Hepatocyte (in vitro differentiated cells): ENCODE measurements at places on chromosomes 6 and 20. TPM values are rescaled to one million over a fixed set of nuclear protein-coding genes. Genes with fewer than 3 reads are reported as not detected.

The TNF gene
- 0.63 TPM in 1 of 2 replicates, not detected in the other for total RNA-seq

DNA sequence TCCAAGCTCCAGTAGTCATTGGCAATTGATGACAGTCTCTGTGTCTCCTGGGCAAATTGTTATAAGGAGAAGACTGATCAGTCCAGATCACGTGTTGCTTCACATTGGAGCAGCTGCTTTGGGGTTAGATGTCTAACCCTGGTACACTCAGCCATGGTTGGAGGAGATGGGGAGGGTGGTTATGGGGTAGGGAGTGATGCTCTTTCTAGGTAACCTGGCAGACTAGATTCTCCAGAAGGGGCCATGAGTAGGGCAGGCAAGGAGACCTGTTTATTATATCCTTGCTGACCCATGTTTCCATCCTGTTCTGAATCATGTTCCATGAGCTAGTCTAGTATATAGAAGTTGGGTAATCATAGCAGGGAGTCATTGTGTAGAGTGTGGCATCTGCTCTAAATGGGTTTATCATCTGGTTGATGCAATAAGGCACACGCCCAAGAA is 50.8 kb upstream of the BACH2 start:
- no peak overlapping the region for H3K27ac ChIP-seq
- no peak for DNase-seq
- no peak overlapping the region for H3K4me3 ChIP-seq
- no peaks in the 10 kb centered on the region for H3K4me1 ChIP-seq

GRCh38 chr20:17617212-17617867 is 47.5 kb downstream of the DSTN start:
- DNase-seq, result peak; percentile 58
- peak overlapping the region; percentile 12 for H3K27ac ChIP-seq
- no peaks in the 10 kb centered on the region for H3K27me3 ChIP-seq
- H3K4me3 ChIP-seq, result no peak overlapping the region

- no peak overlapping the region for H3K27ac ChIP-seq
- H3K4me1 ChIP-seq, result peaks cover 24% of the 10 kb centered on the region
- no peak overlapping the region for H3K4me3 ChIP-seq
- peak; percentile 30 for DNase-seq
- H3K27me3 ChIP-seq, result peaks cover 15% of the 10 kb centered on the region
Measured at GRCh38 chr6:44715188-44715587, 327.7 kb downstream of the CDC5L start.

GRCh38 chr20:62021793-62022385 is 43.8 kb downstream of the TAF4 start:
- no peak for DNase-seq
- H3K4me1 ChIP-seq, result peaks cover 8% of the 10 kb centered on the region
- H3K27ac ChIP-seq, result no peak overlapping the region
- H3K27me3 ChIP-seq, result no peaks in the 10 kb centered on the region
- H3K4me3 ChIP-seq, result no peak overlapping the region
- no peaks in the 10 kb centered on the region for H3K36me3 ChIP-seq
